ENCODE measurements at places on chromosomes 16 and 17.

DNA sequence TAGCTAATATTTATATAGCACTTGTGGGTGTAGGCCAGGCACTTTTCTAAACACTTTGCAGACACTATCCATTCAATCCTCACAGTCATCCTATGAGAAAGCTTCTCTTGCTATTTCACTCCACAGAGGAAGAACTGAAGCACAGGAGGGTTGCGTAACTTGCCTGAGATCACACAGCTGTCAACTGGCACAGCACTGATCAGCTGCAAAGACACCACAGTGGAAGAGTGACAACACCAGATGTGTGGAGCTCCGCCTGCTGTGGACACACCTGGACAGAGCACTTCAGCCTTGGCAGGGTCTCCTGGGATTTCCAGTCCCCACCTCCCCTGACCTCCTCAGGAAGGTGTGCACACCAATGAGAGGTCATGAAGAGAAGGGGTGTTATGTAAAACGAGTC lies 13.3 kb upstream of the CNEP1R1 start:
- no peak for DNase-seq

GRCh38 chr16:78749745-78750268 lies 650.4 kb downstream of the WWOX start:
- no peak for DNase-seq

DNA sequence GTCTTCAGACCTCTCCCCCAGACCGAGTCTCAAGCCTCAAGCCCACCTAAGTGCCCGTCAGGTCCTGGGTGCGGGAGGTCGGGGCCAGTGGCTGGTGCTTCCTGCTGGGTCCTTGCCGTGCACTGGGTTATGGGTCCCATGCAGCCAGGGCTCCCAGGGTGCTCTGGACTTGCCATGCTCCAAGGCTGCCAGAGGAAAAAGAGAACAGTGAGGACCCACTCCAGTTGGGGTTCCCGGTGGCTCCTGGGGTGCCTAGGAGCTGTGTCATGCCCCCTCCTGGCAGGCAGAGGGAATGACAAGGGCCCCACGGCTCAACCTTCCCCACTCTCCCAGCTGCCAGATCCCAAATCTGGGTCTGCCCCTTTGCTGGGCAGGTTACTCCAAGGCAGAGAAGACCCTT lies 3.8 kb downstream of the SNX20 start:
- no peak for DNase-seq

GRCh38 chr16:85366031-85366763 lies 246.9 kb upstream of the GSE1 start:
- no peak for DNase-seq

- no peak for DNase-seq
Observed at GRCh38 chr16:67847064-67847861, at the start of gene CENPT. TSS of gene CENPT (minus strand) at chr16:67847693. CDS start at chr16:67833859, 13,834 bp downstream.
